ENCODE measurements at places on chromosomes 11 and 22.

DNA sequence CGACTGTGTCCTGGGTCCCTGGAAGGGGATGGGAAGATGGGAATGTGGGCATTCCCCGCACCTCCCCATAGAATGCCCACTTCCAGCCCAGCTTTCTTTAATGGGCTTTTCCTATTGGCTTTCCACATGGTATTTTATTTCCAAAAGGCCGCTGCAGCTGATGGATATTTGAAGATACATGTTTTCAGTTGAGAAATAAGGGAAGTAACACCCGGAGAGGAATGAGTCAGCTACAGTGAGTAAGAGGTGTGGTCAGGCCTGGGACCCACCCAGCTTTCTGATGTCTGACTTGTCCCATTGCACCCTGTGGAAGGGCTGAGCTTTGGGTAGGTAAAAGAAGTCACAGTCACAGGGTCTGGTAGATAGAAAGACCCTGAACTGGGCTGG lies 476.9 kb downstream of the MIAT start:
- no peak for DNase-seq

- DNase-seq = no peak
Observed at GRCh38 chr22:30043161-30043560, 37.1 kb upstream of the HORMAD2 start.

- no peak for DNase-seq
Observed at GRCh38 chr22:49170053-49170452, 657.6 kb downstream of the BRD1 start.

DNA sequence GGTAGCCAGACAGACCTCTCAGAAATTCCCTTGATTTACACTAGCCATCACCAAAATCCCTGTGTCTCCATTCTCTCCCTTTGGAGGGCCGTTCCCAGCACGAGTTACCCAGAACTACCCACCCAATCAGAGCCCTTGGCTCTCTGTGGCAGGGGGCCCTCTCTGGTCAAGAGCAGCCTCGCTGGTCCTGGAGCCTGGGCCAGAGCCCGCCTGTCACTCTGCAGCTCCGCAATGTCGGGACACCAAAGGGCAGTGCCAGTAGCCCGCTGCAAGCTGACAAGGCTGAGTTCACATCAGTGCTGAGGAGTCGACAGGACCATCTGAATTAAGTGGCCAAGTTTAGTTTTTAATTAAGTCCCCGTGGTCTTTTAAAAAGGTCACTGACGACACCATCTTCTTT lies 241.6 kb downstream of the ST3GAL4 start:
- no peak for DNase-seq
